ENCODE measurements at places on chromosomes 2 and 18.

DNA sequence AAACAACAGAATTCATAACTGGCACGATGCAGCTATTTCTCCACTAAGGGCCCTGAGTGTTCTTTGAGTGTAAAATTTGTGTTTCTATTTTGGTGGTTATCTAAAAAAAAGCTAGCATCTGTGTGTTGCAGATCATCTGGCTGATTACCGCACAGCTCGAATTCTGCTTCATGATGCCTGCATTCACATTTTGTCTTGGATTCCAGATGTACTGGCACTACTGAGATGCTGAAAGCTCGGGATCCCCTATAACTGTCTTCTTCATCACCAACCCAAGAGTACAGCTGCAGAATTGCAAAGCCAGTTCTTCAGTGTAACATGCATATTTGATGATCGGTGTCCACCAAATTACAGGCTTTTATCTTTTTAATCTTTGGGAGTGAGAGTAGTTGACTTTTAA lies 51.6 kb upstream of the ZNF532 start:
- DNase-seq = no peak

DNA sequence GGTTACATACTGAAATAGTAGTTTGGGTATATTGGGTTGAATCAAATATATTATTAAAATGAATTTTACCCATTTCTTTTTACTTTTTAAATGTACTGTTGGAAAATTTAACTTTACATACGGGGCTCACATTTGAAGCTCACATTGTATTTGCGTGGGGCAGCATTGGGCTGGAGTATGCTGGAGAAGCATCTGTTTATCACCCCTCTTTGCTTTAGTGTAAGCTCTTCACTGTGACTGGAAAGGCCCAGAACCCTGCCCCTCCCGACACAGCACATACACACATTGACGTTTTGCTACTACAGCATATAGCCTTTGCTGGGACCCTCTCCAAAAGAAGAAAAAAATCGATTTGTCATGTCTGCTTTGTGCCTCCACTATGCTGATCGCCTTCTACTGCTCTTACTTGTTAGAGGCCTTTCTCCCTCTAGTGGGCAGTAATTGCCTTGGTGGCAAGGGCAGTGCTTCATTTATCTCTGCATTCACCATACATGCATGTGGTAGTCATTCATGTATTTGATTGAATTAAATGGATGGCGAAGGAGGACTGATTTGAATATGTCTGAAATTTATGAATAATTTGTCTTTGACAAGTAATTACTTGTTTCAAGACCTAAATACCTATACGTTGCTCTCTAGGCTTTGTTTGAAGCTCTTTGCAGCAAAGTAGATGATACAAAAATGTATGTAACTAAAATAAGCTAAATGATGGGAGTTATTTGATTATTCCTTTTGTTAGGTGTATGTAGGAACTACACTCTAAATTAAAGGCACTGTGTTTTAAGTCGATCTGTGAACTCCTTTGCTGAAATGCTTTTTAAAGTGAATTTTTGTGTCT lies 37.4 kb downstream of the VAPA start:
- peak; percentile 81 for DNase-seq

- DNase-seq = no peak
These were observed 140.1 kb downstream of the ACOXL start for GRCh38 chr2:110872521-110872920.

DNA sequence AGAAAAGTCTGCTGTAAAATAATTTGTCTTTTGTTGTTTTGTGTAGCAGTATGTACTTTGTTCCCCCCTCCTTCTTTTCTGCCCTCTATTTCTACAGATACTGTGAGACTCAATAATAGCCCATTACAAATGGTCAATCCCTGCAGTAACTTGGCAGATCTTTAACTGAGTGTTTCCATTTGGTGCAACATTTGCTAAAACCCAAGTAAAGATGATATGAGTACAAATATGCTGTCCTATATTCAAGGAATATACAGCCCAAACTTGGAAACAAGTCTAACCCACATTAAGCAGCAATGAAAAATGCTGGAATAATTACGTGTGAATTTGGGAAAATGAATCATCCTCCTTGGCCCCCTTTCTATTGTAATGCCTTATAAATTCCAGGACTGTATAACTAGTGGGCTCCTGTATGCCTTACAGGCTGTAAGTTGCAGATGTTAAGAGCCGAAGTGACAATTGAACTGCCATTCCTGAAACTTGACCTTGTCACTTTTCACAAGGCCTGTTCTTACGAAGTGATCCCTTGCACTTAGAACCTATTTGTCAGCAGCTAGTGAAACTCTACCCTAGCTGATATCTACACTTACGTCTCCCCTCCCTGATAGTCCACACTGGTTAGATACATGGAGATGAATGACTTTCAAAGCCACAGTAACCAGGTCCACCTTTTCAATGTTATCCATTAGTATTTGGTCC lies 104.9 kb downstream of the IRS1 start:
- no peak for DNase-seq

DNA sequence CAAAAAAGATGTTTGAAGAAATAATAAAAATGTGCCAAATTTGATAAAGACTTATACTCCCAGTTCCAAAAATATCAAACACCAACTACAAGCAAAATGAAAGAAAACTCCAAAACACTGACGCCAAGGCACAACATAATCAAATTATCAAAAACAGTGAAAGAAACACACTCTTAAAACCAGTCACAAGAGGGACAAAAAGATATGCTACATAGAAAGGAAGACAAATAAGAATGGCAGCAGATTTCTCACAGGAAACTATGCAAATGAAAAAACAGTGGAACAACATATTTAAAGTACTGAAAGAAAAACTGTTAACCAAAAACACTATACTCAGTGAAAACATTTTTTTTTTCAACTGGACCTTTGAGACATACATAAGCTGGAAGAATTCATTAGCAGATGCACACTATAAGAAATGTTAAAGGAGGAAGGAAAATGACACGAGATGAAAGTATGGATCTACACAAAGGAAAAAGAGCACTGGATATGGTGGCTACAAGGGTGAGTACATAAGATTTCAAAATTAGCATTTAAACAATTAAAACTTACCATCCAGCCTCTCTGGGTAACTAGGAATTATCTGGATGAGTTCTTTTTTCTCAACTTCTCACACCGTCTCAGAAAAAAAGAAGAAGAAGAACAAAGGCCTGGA lies 94.0 kb upstream of the ACVR1C start:
- peak; percentile 57 for DNase-seq

- no peak for DNase-seq
These were observed 33.4 kb upstream of the LPIN2 start for GRCh38 chr18:3046216-3046808.

- DNase-seq = no peak
These were observed 20.2 kb downstream of the DAW1 start for GRCh38 chr2:227891673-227892072.

DNA sequence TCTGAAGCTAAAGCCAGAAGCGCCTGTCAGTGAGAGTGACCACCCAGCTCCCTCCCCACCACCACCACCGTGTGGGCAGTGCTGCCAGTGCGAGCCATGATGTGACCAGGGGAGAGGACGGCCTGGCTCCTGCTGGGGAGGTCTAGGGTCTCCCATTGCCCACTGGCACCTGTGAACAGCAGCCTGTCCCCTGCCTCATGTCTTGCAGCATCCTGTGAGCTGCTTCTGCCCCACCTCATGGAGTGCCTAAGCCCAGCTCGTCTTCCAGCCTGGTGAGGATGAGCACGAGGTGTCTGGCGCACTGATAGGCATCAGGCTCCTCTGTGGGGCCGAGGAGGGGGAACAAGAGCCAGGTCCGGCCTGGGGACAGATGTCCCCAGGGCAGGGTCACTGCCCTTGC lies 61.4 kb downstream of the FAM168B start:
- DNase-seq = no peak

DNA sequence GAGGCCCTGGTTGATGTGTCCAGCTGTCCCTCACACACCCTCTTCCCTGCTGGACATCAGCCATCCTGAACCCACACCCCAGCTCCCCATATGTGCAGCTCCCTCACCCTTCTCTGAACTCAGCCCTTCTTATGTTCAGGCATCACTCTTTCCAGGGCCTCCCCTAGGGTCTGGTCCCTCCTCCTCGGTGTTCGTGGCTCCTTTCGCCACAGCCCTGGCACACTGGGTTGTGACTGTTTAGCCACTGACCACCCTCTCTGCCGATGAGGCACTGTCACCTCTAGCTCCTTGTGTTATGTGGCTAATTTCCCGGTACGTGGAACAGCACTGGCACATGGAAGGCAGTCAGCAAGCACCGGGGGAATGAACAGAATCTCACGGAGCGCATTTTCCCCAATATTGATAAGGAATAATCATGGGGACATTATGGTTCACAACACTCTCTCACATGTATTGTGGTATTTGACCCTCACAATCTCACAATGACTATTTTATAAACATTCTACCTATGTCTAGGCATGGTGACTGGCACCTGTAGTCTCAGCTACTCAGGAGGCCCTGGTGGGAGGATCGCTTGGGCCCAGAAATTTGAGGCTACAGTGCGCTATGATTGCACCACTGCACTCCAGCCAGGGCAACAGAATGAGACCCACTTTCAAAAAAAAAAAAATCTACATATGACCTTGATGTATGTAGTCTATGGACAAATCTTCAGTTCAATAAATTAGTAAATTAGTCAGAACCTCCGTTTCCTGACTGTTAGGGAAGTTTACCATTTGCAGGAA lies 292.1 kb downstream of the MYT1L start:
- no peak for DNase-seq

DNA sequence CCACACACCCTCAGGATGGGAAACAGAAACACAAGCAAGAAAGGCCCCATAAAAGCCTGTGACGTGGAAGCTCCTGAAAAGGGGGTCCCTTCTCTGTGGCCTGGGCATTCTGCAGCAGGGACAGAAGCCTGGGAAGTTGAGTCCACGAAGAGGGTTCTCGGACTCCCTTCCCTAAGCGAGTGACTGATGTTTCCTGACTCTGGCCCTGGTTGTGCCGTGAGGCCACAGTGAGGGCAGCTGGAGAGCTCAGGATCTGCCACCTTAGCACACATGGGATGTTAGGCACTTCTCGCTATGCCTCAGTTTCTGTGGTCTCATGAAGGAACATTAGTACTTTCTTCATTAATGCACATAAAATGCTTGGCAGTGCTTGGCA lies 87.2 kb upstream of the ZFP36L2 start:
- DNase-seq = peak; percentile 83

GRCh38 chr2:175074478-175074877 lies 69.3 kb upstream of the CHN1 start:
- DNase-seq = no peak

DNA sequence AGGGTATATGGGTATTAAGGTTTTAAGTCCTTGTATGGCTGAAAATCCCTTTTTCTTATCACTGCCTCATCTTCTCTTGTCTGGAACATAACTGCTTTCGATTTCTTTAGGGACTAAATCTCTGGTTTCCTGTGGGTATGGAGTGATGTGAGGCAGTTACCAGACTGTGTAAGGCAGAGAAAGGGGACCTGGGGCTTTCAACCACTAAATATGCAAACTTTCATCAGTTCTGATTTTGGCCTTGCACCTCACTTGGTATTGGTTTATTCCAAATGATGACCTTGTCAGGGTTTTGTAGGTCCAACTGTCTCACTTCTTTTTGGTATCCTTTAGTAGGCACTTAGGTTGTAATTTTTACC lies 9.3 kb downstream of the MAP4K4 start:
- no peak for DNase-seq

DNA sequence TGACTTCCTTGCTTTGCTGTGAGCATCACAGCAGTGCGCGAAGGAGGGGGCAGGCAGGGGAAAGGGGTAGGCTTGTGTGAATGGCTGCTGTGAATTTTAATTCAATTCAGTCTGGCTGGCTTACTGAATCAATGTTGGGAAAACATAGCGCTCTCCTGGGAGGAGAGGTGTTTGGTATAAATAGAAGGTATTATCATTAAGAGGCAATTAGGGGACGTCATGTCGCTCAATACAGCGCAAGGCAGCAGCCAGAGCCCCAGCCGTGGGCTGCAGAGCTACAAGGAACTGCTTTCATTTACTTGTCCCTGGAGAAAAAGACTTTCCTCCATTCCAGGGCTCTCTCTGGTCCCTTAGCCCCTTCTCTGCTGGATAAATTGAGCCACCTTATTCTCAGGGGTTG lies 181.4 kb upstream of the MSH6 start:
- DNase-seq = no peak

DNA sequence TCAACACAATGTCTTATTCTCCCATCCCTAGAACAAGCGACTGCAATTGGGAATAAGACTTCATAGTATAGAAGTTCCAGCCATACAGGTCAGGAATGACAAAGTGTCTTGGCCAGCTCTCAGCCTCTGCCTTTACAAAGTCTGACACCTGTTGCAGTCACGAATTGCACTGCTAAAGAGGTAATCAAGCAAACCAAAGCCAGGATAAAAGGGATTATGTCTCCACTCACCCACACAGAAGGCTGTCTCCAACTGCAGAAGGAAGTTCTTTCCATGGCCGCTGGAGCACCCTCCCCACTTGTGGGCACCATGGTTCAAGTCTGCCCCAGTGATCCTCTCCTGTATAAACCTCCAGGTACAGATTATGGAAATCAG lies 114.8 kb upstream of the PKDCC start:
- DNase-seq = no peak

DNA sequence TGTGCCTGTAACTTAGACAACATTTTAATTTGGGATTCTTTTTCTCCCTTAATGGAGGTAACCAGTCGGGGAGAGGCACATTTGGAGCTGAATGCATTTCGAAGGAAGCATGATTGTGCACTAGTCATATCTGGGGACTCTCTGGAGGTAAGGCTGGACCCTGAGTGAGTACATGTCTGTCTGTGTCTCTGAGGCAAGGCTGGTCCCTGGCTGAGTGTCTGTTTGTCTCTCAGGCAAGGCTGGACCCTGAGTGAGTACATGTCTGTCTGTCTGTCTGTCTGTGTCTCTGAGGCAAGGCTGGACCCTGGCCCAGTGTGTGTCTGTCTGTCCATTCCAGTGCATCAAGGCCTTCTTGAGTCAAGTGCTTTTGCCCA lies 51.5 kb upstream of the NFATC1 start:
- no peak for DNase-seq

DNA sequence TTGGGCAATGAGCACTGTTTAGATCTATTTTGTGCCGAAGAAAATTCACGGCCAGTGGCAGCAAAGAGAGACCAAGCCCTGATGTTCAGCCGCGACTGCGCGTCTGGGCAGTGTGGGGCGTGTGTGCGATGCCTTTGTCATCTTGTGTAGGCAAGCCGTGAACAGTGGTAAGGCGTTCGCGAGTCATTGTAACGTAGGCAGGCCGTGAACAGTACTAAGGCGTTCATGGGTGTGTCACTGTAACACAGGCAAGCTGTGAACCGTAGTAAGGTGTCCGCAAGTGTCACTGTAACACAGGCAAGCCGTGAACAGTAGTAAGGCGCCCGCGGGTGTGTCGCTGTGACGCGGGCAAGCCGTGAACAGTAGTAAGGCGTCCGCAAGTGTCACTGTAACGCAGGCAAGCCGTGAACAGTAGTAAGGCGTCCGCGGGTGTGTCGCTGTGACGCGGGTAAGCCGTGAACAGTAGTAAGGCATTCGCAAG lies 99.9 kb downstream of the NFATC1 start:
- no peak for DNase-seq

DNA sequence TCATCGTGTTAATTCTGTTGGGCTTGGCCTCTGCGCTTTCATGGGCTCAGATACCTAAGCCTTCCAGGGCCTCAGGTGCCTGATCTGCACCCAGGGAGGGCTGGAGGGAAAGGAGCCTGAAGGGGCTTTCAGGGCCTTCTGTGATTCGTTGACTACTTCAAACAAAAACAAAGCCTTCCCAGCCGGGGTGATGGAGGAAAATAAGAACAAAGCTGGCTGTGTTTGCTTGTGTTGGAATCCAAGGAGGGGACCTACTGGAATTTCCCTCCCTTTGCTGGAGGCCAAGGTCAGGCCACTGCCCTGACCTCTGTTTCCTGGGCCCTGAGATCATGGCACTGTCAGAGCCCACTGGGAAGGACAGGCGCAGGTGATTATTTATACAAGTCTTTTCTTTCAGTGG lies 135.3 kb downstream of the KLHL29 start:
- DNase-seq = no peak
